ENCODE measurements at places on chromosomes 2 and 18. TPM values are rescaled to one million over a fixed set of nuclear protein-coding genes. Genes with fewer than 3 reads are reported as not detected.
A peak's percentile ranks its signal among the peaks of the same experiment; 100 is the strongest.

GRCh38 chr2:65583061-65583460 is 150.7 kb upstream of the SPRED2 start:
- no peaks in the 10 kb centered on the region for H3K4me1 ChIP-seq
- no peak for DNase-seq

The CPS1 gene
- total RNA-seq: 1.5 TPM

The CNRIP1 gene
- total RNA-seq: not detected

- no peaks in the 10 kb centered on the region for H3K27me3 ChIP-seq
- H3K36me3 ChIP-seq: peaks cover 16% of the 10 kb centered on the region
- peak overlapping the region; percentile 45 for H3K27ac ChIP-seq
- H3K4me3 ChIP-seq: peak overlapping the region; percentile 77
- H3K4me1 ChIP-seq: peaks cover 46% of the 10 kb centered on the region
These were observed 888 bp downstream of the VAMP5 start for GRCh38 chr2:85584857-85585780.

DNA sequence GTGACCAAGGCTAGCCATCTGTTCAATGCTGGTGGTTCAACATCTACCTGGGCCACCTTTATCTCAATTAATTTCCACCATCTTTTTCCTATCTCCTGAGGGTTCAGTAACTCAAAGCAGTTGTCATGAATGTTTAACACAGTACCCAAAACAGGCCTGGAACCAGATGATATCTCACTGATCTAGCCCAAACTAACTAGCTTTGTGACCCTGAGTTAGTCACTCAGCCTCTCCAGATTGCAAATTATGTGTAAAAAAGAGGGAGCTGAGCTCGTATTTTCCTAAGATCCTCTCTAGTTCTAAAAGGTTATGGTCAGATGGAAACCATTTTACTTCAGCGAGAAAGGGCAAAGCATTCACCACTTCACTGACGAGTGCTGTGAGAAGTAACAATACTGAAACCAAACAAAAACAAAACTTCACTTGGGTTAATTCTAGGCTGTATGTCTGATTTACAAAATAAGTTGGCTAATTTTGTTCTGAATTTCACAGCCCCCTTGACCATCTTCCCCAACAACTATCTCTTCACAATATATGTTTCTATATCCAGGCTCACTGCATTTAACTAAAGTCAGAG is 14.8 kb downstream of the SPRED2 start:
- H3K27ac ChIP-seq: no peak overlapping the region
- H3K4me1 ChIP-seq: peaks cover 8% of the 10 kb centered on the region
- H3K4me3 ChIP-seq: no peak overlapping the region
- no peaks in the 10 kb centered on the region for H3K27me3 ChIP-seq

GRCh38 chr2:112791693-112792230 is 7.5 kb upstream of the IL1A start:
- H3K27ac ChIP-seq: no peak overlapping the region
- no peaks in the 10 kb centered on the region for H3K27me3 ChIP-seq

DNA sequence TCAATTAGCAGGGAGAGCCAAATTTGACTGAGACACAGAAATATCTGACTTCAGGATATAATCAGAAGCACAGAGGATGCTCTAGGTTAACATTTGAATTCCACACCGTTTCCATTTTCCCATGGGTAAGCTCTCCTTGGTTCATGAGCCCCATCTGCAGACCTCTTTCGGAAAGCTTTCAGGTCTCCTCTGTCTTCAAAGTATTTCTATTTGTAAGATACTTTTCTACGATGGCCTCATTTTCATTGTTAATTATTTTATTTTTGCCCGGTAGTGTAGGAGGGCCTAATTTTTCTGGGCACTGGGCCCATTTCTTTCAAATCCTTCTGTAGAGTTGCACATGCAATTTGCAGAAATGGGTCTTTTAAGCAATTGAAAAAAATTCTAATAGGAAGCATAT is 53.8 kb downstream of the LRPPRC start:
- no peak for DNase-seq
- H3K36me3 ChIP-seq: no peaks in the 10 kb centered on the region
- no peaks in the 10 kb centered on the region for H3K27me3 ChIP-seq
- H3K4me3 ChIP-seq: no peak overlapping the region
- no peaks in the 10 kb centered on the region for H3K4me1 ChIP-seq

The RBKS gene
- total RNA-seq: 6.7 TPM
